ENCODE measurements at places on chromosomes 6 and 20.

DNA sequence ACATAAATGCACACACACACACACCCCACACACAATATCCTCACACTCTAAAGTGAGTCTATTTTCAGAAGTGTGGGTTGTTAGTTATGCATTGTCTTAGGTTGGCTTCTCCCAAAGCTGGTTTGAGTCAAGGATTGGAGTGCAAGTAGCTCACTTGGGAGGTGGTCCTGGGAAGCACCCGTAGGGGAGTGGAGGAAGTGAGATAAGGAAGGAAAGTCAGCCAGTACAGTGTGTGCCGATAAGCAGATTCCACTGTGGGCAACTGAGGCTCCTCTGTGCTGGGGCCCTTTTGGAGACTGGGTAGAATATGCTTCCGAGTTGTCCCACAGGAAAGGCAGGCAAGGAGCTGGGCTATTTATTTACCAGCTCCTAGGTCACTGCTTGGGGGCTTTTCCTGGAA lies 67.2 kb downstream of the PLCB4 start:
- no peaks in the 10 kb centered on the region for H3K27me3 ChIP-seq
- H3K27ac ChIP-seq = no peak overlapping the region
- no peaks in the 10 kb centered on the region for H3K36me3 ChIP-seq
- H3K4me3 ChIP-seq = no peak overlapping the region
- DNase-seq = no peak

DNA sequence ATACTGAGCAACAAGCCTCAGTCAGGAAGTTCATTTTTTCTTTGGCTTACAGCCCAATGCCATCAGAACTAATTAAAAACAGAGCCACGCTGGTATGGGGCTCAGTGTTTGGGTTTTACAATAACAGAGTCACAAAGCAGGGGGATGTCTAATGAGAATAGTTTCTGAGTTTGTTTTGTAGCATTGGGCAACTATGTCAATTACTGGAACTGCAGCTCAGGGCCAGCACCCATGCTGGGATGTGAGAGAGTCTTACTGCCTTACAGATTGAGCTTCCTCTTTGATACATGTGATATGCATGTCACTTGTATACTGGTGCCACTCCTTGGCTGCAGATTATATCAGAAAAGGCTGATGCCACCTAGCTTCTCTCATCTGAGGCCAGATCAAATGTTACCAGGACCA lies 117.6 kb downstream of the TFAP2B start:
- no peak for DNase-seq
- no peak overlapping the region for H3K4me3 ChIP-seq
- no peaks in the 10 kb centered on the region for H3K4me1 ChIP-seq

- no peak overlapping the region for H3K27ac ChIP-seq
- H3K36me3 ChIP-seq = no peaks in the 10 kb centered on the region
- H3K4me1 ChIP-seq = no peaks in the 10 kb centered on the region
- no peak overlapping the region for H3K4me3 ChIP-seq
- H3K27me3 ChIP-seq = no peaks in the 10 kb centered on the region
Measured at GRCh38 chr6:24078200-24078599, 47.8 kb upstream of the NRSN1 start.

DNA sequence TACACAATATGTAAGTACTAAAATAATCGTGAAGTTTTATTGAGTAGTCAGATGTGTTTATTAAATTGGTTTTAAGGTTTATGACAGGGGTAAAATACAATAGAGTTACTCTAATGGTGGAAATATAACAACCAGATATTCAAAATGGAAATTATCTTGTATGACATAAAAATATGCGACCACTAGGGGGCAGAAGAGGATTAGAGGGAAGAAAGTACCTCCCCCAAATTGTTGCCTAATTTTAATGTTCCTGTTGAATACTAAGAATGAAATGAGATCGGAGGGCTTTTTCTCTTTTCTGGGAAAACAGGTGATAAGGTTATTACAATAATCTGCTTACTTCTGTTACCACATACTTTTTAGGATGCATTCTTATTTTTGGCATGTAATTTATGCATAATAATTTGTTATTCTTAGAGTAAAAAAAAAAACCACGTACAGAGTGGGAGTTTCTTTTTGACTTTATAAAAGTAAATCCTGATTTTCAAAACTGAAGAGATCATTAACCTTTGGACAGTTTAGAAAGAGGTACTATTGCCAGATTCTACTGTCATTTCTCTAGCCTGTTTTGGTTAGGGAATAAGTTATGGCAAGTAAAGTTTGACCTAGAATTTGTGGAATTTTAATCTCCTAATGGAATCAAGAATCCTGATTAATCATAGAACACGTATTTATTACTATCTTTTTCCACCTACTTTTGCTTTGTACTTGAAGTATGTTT lies 159.2 kb downstream of the CD109 start:
- H3K36me3 ChIP-seq = no peaks in the 10 kb centered on the region
- H3K27me3 ChIP-seq = no peaks in the 10 kb centered on the region
- no peaks in the 10 kb centered on the region for H3K4me1 ChIP-seq
- H3K4me3 ChIP-seq = no peak overlapping the region
- no peak overlapping the region for H3K27ac ChIP-seq

DNA sequence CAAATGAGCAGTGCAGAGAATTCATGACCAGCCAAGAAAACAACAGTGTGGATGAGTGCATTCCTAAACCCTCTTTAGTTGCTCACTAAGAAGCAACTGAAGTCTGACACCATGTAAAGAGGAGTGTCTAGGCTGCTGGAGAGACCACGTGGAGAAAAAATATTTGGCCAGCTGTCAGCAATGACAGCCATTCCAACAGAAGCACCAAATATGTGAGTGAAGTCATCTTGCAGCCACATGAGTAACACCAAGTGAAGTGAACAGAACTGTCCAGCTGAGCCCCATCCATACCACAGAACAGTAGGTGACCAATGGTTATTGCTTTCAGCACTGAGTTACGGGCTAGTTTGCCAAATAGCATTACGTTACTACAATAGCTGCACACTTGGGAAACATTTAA lies 89.4 kb downstream of the TBXT start:
- no peak overlapping the region for H3K27ac ChIP-seq
- H3K36me3 ChIP-seq = no peaks in the 10 kb centered on the region
- no peaks in the 10 kb centered on the region for H3K4me1 ChIP-seq
- H3K4me3 ChIP-seq = no peak overlapping the region

- H3K27ac ChIP-seq = no peak overlapping the region
- DNase-seq = no peak
- H3K4me3 ChIP-seq = no peak overlapping the region
- H3K27me3 ChIP-seq = no peaks in the 10 kb centered on the region
- H3K4me1 ChIP-seq = peaks cover 10% of the 10 kb centered on the region
- peaks cover 3% of the 10 kb centered on the region for H3K36me3 ChIP-seq
Measured at GRCh38 chr6:11212664-11213063, 19.8 kb downstream of the NEDD9 start.

DNA sequence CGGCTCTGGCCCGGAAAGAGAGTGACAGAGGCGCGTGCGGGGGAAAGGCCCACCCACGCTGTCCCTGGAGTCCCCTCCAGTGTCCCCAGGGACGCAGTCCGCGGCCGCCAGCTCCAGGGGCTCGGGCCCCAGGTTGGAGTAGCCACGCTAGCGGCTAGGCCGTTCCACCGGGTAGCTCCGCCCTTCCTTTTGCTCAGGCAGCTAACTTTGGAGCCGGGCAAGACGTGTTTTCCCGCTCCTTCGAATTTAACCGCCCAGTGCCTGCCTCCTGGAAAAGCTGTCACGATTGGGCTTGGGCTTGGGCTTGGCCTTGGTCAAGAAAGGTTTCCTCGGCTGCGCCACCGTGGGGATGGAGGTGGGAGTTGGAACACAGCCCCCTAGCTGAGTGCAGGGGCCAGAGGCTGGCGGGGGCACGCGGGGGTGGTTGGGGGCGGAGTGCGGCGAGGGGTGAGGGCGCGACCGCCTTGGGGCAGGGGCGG lies 4.7 kb downstream of the LINC00237 start:
- DNase-seq = peak; percentile 91
- peak overlapping the region; percentile 6 for H3K4me3 ChIP-seq
- no peak overlapping the region for H3K27ac ChIP-seq
- peaks cover 3% of the 10 kb centered on the region for H3K4me1 ChIP-seq

DNA sequence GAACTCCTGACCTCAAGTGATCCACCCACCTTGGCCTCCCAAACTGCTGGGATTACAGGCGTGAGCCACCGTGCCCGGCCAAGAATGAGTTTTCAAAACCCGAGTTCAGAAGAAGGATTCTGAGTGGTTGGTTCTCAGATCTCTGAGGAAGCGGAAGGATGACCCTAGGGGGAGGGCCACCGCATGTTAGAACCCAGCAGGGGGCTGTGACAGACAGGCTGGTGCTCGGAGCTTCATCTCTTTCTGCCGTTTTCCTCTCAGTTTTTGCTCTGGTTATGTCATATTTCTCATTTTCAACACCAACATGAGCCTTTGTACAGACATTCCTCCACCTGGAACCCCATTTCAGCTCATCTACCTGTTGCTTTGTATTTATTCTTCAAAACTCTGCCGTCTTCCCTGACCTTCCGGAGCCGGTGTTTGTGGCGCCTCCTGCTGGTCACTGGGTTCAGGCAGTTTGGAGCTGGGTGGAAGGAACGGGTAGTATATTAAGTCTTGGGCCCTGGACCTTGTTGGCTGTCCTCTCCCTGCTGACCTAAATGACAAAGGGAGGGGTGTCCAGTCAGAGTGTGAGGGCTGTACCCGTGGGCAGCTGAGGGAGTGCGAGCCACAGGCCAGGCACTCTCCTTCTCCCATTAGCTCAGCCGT lies at the start of gene DEFB123:
Gene DEFB123, plus strand, starts transcription at position 621 of the 648 bp plus-strand sequence. CDS start 67 bp downstream, outside the sequence.
- no peaks in the 10 kb centered on the region for H3K27me3 ChIP-seq
- H3K27ac ChIP-seq = no peak within 1 kb of the TSS
- H3K4me1 ChIP-seq = no peaks in the 10 kb centered on the region
- no peak for DNase-seq

GRCh38 chr6:167668019-167668753 lies 158.5 kb upstream of the AFDN start:
- no peaks in the 10 kb centered on the region for H3K4me1 ChIP-seq
- no peaks in the 10 kb centered on the region for H3K27me3 ChIP-seq
- no peak overlapping the region for H3K27ac ChIP-seq
- H3K4me3 ChIP-seq = no peak overlapping the region

GRCh38 chr20:44457016-44457415 lies 18.7 kb upstream of the TTPAL start:
- DNase-seq = no peak
- H3K27ac ChIP-seq = no peak overlapping the region
- H3K4me3 ChIP-seq = no peak overlapping the region
- H3K4me1 ChIP-seq = no peaks in the 10 kb centered on the region
- H3K27me3 ChIP-seq = no peaks in the 10 kb centered on the region

GRCh38 chr6:107756660-107757355 lies 67.3 kb downstream of the SCML4 start:
- no peak overlapping the region for H3K4me3 ChIP-seq
- no peaks in the 10 kb centered on the region for H3K36me3 ChIP-seq
- no peaks in the 10 kb centered on the region for H3K4me1 ChIP-seq

DNA sequence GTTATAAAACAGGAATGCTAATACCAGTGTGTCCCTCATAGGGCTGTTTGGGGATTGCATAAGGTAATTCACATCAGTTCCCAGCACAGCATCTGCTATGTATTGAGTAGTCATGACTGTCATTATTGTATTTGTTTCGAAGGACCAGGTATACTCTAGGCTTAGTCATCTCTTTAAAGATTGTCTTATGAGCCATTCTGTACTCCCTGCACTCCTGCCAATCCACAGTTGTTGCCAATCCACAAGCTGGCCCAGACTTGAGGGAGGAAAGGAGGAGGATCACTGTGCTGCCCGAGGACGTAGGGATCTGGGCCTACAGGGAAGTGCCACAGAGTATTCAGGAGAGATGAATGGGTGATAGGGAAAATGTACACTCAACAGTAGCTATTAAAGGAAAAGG lies 113.0 kb upstream of the TIAM2 start:
- H3K4me1 ChIP-seq = peaks cover 6% of the 10 kb centered on the region
- H3K27ac ChIP-seq = no peak overlapping the region
- no peak for DNase-seq
- no peak overlapping the region for H3K4me3 ChIP-seq

GRCh38 chr20:39259010-39259803 lies 297.1 kb downstream of the DHX35 start:
- no peak overlapping the region for H3K27ac ChIP-seq
- H3K4me3 ChIP-seq = no peak overlapping the region
- H3K27me3 ChIP-seq = no peaks in the 10 kb centered on the region
- H3K4me1 ChIP-seq = no peaks in the 10 kb centered on the region
- H3K36me3 ChIP-seq = no peaks in the 10 kb centered on the region

DNA sequence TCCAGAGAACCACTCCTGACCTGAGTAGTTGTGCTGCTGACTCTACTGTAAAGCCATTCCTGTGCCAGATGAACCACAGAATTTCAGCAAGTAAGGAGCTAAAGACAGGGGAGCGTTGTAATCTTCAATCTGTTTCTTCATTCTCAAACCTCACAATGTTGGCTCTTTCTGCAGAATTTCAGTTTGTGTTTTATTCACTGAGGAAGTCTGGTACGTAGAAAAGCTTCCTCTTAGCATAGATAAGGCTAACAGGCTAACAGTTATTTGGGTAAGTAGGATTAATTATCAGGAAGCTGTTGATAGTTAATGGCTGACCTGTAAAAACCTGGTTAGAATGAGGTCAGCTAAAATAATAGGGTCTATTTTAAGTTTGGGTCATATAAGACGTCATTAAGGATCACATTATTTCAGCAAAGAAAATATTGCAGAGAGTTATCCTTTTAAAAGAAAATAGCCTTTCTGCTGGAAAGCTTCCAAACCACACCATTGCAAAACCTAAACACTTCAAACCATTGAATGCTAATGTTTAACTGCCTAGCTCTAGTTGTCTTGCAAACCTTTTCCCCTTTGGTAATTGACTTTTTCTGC lies 14.1 kb upstream of the TENT5A start:
- peaks cover 2% of the 10 kb centered on the region for H3K4me1 ChIP-seq
- DNase-seq = peak; percentile 49
- H3K36me3 ChIP-seq = no peaks in the 10 kb centered on the region
- no peak overlapping the region for H3K27ac ChIP-seq
- no peaks in the 10 kb centered on the region for H3K27me3 ChIP-seq

- no peak overlapping the region for H3K4me3 ChIP-seq
- H3K27me3 ChIP-seq = no peaks in the 10 kb centered on the region
- H3K36me3 ChIP-seq = peaks cover 3% of the 10 kb centered on the region
- no peaks in the 10 kb centered on the region for H3K4me1 ChIP-seq
Measured at GRCh38 chr20:43631598-43631997, 35.3 kb upstream of the MYBL2 start.

DNA sequence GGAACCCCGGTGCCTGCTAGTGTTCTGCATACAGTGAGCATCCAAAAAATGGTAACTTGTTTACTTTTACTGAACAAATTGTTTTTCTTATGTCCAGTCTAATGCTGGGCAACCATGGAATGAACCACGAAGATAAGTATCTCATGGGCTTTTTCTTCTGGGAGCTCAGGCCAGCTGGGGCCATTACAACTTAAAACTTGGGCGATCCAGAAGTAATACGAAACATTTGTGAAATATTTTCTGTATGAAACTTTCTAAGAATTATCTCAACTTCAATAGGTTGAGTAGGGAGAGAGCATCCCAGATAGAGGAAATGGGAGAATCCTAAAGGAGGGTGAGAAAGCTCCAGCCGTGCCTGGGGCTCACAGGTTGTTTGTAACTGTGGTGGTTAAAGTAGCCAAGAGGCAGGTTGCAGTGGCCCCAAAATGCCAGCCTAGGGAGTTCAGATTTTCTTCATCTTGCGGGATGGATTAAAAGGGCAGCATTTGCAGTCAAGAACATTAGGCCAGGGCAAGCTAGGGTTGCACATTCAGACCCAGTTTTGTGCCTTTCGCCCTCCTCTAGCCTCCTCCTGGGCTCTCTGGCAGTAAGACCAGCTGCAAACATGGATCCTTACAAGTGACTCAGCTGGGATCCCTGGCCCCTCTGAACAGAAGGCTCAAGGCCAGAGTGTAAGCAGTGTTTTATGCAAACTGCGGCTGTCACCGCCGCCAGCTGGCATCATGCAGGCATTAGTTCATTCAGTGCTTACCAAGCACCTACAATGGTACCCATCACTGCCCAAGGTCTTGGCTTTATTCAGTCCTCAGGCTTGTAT lies 41.5 kb downstream of the ELMO2 start:
- peaks cover 2% of the 10 kb centered on the region for H3K4me1 ChIP-seq
- no peak for DNase-seq
- H3K36me3 ChIP-seq = peaks cover 6% of the 10 kb centered on the region
- no peaks in the 10 kb centered on the region for H3K27me3 ChIP-seq
